ENCODE measurements at places on chromosomes 12 and 14. TPM values are rescaled to one million over a fixed set of nuclear protein-coding genes. Genes with fewer than 3 reads are reported as not detected.

AREL1 gene
- total RNA-seq, result 44.2 TPM

PDE6H gene
- total RNA-seq, result not detected

STX2 gene
- total RNA-seq, result 17.8 TPM

CMTM5 gene
- total RNA-seq, result not detected

TESPA1 gene
- 74.6 TPM for total RNA-seq

DNA sequence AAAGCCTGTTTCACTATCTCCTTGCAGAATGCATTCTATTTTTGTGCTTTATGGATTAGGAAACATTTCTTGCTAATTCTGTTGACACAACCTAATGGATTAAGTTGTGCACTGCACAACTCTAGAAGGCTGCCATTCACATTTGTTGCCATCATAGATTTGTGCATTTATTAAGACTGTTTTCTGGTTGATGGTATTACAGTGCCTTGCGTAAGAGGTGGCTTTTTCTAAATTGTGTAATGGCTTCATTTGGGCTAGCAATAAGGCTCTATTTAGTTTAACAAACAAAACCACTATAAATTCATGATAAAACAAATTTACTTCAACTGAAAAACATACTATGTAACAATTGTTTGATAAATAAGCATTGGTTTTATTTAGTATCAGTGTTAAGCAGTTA, 175.9 kb downstream of the TRHDE start:
- H3K4me1 ChIP-seq, result no peaks in the 10 kb centered on the region
- no peak overlapping the region for H3K27ac ChIP-seq
- no peaks in the 10 kb centered on the region for H3K36me3 ChIP-seq
- DNase-seq, result no peak

- no peak overlapping the region for H3K4me3 ChIP-seq
- no peak for DNase-seq
- H3K36me3 ChIP-seq, result no peaks in the 10 kb centered on the region
- peaks cover 4% of the 10 kb centered on the region for H3K4me1 ChIP-seq
Observed at GRCh38 chr14:72560889-72561493, 332.9 kb downstream of the DPF3 start.

- no peak for DNase-seq
- H3K27me3 ChIP-seq, result no peaks in the 10 kb centered on the region
Observed at GRCh38 chr12:43453761-43454160, 98.2 kb downstream of the ADAMTS20 start.

DNA sequence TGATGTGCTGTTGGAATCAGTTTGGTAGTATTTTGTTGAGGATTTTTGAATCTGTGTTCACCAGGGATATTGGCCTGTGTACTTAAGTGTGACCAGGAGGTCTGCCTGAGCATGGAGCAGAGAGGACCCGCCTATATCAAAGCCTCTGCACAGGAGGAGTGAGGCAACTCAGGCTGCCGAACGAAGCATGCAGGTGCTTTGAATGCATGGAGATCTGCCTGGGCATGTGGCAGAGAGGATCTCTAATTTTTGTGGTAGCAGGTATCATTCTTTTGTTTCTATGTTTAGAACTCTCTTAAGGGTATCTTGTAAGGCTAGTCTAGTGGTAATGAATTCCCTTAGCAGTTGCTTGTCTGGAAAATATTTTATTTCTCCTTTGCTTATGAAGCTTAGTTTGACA, 26.9 kb downstream of the RAB3IP start:
- DNase-seq, result no peak
- no peaks in the 10 kb centered on the region for H3K4me1 ChIP-seq
- H3K36me3 ChIP-seq, result peaks cover 78% of the 10 kb centered on the region
- H3K27me3 ChIP-seq, result no peaks in the 10 kb centered on the region
- H3K27ac ChIP-seq, result no peak overlapping the region

DNA sequence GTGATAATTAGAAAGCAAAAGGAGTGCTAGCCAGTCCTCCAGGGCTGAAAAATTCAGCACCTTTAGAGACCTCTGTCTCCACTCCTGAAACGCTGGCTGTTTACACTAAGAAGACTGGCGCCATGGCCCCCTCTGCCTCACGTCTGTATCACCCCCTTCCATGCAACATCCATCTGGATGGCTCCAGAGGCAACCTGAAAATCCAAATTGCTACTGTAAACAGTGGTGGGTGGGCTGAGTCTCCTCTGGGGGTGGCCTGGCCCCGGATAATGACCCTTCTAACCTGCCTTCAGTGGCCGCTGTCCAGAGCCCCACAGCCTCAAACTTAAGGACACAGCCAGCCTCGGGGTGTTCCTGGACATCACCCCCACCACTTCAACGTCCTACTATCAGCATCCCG, 1.4 kb downstream of the PRKD1 start:
- DNase-seq, result no peak
- H3K4me3 ChIP-seq, result no peak overlapping the region
- H3K27me3 ChIP-seq, result peaks cover 29% of the 10 kb centered on the region
- H3K27ac ChIP-seq, result no peak overlapping the region

DNA sequence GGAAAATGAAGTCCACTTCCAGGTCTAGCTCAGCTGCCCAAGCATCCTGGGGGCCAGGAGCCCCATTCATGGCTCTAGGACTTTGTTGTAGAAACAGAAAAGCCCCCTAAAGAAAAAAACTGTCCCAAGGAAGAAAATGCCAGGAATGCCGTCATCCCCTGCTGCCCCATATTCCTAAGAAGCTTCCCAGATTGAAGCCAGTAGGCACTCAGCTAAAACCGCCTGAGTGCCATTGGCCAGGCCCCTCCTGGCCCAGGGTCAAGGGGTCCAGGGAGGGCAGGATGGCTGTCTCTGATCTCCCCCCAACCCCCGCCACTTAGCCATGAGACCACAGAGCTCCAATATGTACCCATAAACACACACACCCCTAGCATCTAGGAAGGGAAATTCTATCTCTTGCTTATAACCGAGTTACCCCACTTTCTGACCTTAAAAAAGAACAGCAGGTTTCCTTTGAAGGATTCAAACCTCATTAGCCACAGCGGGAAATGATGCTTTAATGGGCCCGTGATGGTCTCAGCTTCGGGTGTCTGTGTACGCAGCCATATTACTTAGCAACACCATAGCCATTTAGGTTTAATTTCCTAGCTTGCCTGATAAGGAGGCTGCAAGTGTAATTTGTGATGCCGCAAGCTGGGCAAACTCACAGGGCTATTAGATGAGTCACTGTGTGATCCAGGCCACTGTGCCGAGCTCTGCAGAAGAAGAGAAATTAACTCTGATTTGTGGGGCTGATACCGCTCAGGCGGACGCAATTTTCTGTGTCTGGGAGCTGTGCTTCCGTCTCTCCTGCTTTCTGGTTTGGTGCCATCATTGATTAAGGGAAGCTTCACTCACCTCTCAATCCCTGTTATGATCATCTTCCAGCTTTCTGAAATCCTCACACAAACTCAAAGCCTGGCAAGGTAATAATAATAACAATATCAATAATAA, 84.2 kb downstream of the GCH1 start:
- no peak overlapping the region for H3K4me3 ChIP-seq
- no peaks in the 10 kb centered on the region for H3K4me1 ChIP-seq
- no peaks in the 10 kb centered on the region for H3K36me3 ChIP-seq
- peaks cover 5% of the 10 kb centered on the region for H3K27me3 ChIP-seq

DNA sequence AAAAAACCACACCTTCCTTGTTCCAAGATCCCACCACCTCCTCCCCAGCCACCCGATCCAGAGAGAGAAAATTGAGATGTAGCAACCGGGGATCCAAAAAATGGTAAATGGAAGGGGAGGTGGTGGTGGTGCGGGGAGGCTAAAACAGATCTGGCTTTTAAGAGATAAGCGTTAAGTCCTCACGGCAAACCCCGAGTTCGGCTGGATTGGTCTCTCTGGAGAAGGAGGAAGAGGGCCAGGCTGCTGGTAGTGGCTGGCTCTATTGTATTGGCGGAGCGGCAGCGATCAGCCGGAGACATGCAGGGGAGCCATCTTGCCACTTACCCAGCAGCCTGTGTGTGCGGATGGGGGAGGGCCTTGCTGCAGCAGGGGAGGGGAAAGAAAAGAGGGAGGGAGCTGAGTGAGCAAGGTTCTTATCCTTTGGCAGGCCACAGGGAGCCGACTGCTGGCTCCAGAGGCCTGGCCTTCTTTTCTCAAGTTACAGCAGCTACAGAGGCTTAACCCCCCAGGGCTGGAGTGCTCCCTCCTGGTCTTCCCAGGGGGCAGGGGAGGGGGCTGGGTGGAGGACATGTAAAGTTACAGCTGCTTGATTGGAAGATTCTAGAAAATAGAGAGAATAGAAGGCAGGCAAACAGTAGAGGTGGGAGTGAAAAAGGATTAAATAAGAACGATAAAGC, 14.1 kb upstream of the CDH24 start:
- no peaks in the 10 kb centered on the region for H3K27me3 ChIP-seq
- peak overlapping the region; percentile 90 for H3K4me3 ChIP-seq
- peaks cover 30% of the 10 kb centered on the region for H3K4me1 ChIP-seq
- H3K27ac ChIP-seq, result peak overlapping the region; percentile 91

- peaks cover 29% of the 10 kb centered on the region for H3K36me3 ChIP-seq
- peaks cover 33% of the 10 kb centered on the region for H3K4me1 ChIP-seq
- H3K27ac ChIP-seq, result peak overlapping the region; percentile 96
- no peaks in the 10 kb centered on the region for H3K27me3 ChIP-seq
- peak overlapping the region; percentile 92 for H3K4me3 ChIP-seq
- DNase-seq, result no peak
Observed at GRCh38 chr14:21384494-21384851, 654 bp upstream of the SUPT16H start.

GRCh38 chr12:13175499-13175898, 21.0 kb upstream of the EMP1 start:
- no peak overlapping the region for H3K27ac ChIP-seq
- H3K36me3 ChIP-seq, result no peaks in the 10 kb centered on the region
- H3K4me1 ChIP-seq, result peaks cover 47% of the 10 kb centered on the region
- H3K4me3 ChIP-seq, result no peak overlapping the region
- DNase-seq, result no peak

- peaks cover 32% of the 10 kb centered on the region for H3K4me1 ChIP-seq
- no peaks in the 10 kb centered on the region for H3K27me3 ChIP-seq
- no peak overlapping the region for H3K4me3 ChIP-seq
- H3K36me3 ChIP-seq, result peaks cover 16% of the 10 kb centered on the region
Observed at GRCh38 chr14:50055461-50056228, 60.7 kb downstream of the VCPKMT start.

Data from activated CD8-positive, alpha-beta memory T cell treated with anti-CD3 and anti-CD28 coated beads, Interleukin-2, amount 10 ng/mL, durations not matched to agents 7 days and 5 days (primary cell).